Renal pelvis (tissue), 12 donors: ENCODE measurements at places on chromosomes 11 and 22.

GRCh38 chr22:33666961-33667619 lies 253.2 kb downstream of the LARGE1 start:
- no peak for DNase-seq

DNA sequence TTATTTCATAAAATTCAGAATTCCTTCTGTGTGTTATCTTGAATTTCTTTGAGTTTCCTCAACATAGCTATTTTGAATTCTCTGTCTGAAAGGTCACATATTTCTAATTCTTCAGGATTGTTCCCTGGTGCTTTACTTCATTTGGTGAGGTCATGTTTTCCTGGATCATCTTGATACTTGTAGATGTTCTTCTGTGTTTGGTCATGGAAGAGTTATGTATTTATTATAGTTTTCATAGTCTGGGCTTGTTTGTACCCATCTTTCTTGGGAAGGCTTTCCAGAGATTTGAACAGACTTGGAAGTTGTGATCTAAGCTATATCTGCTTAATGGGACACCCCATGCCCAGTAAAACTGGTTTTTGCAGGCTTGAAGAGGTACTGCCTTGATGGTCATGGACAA lies 149.6 kb downstream of the METTL15 start:
- DNase-seq = no peak

DNA sequence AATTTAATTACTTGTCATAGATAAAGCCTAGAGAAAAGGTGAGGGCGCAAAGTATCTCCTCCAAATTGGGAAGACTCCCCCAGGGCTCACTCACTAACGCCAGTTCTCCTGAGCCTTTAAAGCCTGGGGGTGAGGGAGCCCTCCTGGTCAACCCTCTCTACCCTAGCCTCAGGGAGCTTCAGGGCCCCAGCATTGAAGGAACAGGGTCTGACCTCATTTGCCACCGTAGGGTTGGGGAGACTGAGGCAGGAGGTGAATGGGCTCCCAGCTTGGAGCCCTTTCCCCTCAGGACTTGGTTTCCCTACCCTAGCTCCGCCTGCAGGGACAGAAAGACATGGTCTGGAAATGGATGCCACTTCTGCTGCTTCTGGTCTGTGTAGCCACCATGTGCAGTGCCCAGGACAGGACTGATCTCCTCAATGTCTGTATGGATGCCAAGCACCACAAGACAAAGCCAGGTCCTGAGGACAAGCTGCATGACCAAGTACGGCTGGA lies 1.7 kb downstream of the FOLR2 start:
- DNase-seq = no peak

- peak; percentile 27 for DNase-seq
These were observed 87.1 kb upstream of the SHANK2 start for GRCh38 chr11:71339396-71339881.

DNA sequence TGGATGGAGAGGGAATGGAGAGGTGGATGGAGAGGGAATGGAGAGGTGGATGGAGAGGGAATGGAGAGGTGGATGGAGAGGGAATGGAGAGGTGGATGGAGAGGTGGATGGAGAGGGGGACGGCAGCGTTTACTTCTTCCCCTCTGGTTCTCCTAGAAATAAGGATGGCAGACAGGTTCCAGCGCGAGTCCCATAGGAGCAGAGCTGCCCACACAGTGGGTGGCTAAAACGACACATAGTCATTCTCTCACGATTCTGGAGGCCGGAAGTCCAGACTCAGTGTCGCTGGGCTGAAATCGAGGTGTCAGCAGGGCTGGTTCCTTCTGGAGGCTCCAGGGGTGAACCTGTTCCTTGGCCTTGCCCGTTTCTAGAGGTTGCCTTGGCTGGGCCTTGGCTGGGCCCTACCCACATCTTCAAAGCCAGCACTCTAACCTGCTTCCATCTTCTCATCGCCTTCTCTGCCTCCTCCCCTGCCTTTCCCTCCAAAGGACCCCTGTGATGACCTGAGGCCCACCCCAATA lies 12.7 kb upstream of the CTSD start:
- no peak for DNase-seq

GRCh38 chr22:40498420-40499208 lies 128.2 kb downstream of the SGSM3 start:
- DNase-seq = no peak

DNA sequence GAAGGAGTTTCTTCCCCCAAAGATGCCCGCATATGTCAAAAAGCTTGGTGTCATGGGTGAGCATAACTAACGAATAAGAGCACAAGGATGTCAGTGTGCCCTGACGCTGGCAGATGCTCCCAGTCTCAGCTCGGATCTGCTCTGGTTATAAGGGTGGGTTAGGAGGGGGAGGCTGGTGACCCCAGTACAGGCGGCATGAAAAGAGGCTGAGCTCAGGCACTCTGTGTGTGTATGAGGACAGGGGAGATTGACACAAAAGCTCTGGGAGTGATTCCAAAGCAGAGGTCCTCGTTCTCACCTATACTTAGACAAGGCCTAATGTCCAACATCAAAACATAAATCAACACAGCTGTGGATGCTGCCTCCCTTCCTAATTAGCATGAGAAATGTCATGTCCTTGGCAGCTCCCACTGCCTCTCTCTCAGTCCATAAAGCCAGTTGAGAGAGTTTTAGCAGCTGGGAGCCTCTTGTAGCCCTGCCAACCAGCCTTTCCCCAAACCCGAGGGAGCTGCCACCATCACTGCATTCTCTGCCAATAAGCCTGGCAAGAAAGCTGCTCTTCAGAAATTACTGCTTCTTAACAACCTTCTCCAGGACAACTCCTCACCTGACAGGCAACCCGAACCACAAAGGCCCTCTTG lies 59.8 kb downstream of the SC5D start:
- peak; percentile 67 for DNase-seq

DNA sequence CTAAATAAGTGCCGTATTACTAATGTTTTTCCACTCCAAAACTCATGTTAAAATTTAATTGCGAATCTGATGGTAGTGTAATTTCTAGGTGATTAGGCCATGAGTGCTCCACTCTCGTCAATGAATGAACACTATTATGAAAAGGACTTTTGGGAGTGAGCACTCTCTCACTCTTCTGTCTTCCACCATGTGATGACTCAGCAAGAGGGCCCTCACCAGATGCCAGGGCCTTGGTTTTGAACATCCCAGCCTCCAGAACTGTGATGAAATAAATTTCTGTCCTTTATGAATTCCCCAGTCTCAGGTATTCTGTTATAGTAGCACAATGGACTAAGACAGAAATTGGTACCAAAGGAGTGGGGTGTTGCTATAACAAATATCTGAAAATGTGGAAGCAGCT lies 8.1 kb downstream of the JRKL start:
- DNase-seq = no peak

DNA sequence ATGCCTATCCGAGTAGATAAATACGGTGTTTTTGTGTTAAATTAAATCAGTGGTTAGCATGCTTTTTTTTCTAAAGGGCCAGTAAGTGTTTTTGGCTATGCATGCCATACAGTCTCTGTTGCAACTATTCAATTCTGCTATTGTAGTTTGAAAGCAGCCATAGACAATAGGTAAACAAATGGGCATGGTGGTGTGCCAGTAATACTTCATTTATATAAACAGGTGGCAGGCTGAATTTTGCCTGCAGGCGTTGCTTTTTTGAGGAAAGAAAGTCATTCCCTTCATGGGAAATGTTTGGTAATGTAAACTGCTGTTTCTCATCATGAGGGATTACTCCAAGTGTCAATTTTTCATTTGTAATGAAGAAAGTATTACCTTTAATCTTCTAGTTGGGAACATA lies 106.5 kb downstream of the TMEM135 start:
- no peak for DNase-seq
